Stimulated activated CD4-positive, alpha-beta T cell treated with anti-CD3 and anti-CD28 coated beads, TNF-alpha, amount 100 ng/mL, for 4 hours (primary cell): ENCODE measurements at places on chromosomes 3 and 15.

- DNase-seq: no peak
Observed at GRCh38 chr3:139231555-139232281, 112.1 kb upstream of the MRPS22 start.

DNA sequence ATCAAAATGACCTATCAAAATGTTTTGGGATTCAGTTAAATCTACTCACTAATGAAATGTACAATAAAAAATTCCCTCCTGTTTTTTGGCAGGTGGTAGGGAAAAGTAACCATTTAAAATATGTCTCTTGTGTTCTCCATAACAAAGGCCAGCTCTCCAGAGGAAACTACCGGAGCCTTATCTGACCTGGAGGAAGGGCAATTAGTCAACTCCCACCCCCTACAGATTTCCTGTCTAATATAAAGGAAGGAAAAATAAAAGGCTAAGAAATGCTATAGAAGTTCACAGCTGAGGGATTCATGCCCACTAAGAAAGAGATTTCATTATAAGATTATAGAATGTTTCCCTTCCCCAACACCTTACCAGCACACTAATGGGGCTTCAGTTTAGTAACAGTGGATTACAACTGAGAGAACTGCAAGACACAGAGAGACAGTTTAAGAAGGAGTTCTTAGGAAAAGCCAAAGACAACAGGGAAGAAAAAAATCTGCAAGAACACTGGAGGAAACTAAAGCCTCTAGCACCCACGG is 376.5 kb upstream of the KCNMB2 start:
- no peak for DNase-seq

GRCh38 chr15:38042707-38043445 is 108.4 kb downstream of the TMCO5A start:
- no peak for DNase-seq

DNA sequence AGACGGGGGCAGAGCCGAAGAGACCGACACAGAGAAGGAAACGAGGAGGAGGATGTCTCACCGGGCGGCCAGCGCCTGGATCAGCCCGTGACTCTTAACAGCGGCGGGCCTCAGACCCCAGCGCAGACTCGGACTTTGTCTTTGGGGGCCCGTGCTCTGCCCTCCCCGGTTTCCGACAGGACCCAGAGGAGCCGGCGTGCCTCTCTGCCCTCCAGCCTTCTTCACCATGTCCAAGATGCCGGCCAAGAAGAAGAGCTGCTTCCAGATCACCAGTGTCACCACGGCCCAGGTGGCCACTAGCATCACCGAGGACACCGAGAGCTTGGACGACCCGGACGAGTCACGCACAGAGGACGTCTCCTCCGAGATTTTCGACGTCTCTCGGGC is 1.0 kb downstream of the TSC22D2 start:
- DNase-seq: no peak

- DNase-seq: no peak
Observed at GRCh38 chr3:97232393-97233034, 418.1 kb downstream of the EPHA6 start.

DNA sequence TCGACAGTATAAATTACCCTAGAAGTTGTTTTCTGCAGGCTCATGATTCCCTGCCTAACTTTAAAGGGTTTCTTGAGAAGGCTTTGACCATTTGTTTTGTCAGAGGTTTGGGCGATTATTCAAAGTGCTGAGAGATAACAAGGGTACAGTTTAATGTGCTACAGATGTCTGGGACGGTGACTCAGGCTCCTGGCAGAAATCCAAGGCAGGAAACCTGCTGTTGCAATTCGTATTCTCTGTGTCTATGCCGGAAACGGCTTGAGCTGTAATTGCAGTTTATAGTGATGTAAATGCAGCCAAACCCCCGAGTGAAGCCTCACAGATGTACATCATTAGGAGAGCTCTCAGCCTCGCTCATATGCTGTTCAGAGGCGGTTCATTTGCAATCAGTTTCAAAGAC is 65.6 kb downstream of the SYNPR start:
- DNase-seq: no peak

DNA sequence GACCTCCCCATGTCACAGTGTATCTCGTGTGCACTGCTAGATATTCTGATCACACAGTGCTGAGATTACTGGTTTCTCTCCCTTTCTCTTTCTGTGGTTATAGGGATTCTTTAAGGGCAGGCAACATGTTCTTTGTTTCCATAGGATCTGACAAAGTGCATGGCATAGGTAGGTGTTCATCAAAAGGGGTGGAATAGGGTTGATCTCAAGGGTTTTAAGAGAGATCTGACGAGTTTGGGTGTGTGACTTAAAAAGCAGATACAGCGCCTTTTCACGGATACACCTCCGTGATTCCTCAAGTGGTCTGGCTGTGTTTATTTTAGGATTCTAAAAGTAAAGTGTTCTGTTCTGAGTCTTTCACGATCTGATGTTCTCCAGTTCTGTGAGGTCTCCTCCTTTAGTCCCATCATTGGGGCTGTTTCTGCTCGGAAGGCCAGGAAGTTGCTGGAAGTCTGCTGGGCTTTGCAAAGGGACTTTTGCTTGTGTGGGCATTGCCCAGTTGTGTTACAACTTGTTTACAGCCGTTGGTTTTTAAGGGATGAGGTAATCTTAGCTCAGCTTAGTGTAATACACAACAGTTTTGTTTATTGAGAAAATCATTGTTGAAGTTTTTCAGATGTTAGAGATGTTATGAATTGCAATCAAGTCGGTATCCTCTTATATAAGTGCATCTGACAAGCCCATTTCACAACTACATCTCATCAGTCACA is 34.8 kb downstream of the IGF1R start:
- no peak for DNase-seq

DNA sequence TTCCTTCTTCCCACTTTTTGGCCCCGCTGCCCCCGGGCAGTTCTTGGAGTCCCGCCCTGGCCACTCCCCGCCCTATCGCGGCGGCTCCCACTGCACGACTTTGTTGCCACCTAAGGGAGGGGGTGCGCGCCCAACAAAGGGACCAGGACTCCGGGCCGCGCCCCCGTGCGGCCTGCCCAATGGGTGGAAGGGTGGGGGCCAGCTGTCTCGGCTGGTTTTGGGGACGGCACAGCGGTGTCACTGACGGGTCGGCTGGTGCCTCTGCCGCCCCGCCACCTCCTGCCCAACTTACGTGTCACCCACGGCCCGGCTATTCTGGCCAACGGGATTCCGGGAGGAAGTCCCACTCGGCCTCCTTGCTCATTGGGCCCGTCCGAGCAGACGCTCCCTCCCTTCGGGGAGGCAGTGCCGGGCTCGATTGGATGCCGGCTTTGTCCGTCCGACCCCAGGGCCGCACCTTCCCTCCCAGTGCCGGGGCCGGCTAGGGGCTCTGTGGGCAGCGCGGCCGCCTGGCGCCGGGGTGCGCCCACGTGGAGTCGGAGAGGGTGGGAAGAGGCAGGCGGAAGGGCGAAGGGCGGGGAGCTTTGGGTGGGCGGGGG is at the start of gene GOLIM4:
TSS of gene GOLIM4 (minus strand) at position 314 of the 599 bp plus-strand sequence. CDS start 639 bp downstream, outside the sequence.
- peak; percentile 10 for DNase-seq

DNA sequence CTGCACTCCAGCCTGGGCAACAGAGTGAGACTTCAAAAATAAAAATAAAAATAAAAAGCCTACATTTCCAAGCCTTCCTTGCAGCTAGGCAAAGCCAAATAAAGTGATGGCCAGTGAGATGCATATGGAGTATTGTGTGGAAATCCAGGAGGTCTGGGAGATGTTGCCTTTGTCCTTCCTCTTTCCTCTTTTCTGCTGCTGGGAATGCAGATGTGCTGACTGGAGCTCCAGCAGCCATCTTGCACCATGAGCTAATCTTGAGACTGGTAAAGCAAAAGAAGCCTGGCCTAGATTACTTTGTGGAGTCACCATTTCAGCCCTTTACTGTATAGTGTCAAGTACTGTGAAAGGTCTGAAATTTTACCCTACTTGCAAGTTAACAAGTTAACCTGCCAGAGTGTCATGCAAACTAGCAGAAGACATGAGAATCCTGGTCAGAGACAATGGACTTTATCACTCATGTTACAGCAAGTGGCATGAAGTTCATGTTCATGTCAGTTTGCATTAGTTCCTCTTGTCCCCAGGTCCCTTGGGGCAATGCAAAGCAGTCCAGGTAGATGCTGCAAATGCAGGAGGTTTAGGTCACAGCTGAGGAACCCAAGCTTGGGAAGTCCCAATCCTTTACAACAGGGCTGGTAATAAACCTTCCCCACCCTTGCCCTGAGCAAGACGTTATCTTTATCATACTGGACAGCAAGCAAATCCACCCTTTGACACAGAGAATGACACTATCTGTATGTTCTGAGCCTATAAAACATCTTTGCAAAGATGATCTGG is 103.1 kb downstream of the TLE3 start:
- DNase-seq: no peak

DNA sequence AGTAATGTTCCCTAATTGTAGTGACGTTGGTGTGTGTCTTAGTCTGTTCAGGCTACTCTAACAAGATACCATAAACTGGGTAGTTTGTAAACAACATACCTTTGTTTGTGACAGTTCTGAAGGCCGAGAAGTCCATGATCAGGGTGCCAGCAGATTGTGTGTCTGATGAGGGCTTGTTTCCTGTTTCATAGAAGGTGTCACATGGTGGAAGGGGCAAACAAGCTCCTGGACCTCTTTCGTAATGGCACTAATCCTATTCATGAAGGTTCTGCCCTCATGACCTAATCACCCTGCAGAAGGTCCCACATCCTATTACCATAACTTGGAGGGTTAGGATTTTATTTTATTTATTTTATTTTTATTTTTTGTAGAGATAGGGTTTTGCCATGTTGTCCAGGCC is 11.1 kb downstream of the ATXN7 start:
- DNase-seq: no peak

DNA sequence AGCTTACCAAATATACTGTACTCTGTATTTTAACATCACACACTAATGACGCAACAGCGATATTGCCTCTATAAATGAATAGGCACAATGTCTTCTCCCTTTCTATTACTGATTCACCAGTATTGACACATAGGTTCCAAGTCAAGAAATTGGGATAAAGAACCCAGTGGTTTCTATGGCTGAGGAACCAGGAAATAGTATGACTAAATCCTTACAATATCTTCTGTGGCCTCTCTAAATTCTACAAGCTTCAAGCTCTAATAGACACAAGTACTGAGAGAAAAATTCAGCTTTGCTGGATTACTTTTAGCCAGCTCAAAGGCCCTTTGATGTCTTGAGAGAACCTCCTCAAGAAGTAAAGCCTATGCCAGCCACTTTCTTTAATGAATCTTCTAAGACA is 162.5 kb downstream of the DPH6 start:
- DNase-seq: no peak

DNA sequence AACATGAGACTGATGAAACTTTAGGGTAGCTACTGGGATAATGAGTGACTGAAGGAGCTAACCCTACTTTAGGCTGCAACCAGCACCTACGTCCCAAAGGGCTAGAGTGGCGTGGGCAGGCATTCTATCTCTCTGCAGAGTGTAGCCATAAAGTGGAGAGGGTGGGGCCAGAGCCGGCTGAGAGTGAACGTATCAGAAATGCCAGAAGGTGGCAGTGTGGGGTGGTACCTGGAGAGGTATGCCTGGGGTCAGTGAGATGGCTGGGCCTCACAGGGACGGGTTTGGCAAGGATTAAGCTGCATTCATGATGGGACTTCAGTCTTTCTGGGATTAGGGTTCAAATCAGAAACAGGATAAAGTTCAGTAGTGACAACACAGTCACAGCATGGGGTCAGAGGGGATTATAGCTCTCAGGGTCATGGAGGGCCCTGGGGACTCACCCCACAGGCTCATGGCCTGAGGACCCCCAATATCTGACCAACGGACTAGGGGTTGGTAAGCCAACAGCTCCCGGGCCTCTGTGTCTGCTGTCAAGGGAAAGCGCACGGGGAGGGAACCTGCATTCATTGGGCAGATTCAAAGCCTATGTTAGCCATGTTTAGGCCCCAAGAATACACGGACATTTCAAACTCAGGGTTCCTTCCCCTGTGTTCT is 86.5 kb upstream of the FOXB1 start:
- DNase-seq: peak; percentile 48

- DNase-seq: no peak
Observed at GRCh38 chr15:35038626-35039451, 46.3 kb downstream of the NANOGP8 start.

DNA sequence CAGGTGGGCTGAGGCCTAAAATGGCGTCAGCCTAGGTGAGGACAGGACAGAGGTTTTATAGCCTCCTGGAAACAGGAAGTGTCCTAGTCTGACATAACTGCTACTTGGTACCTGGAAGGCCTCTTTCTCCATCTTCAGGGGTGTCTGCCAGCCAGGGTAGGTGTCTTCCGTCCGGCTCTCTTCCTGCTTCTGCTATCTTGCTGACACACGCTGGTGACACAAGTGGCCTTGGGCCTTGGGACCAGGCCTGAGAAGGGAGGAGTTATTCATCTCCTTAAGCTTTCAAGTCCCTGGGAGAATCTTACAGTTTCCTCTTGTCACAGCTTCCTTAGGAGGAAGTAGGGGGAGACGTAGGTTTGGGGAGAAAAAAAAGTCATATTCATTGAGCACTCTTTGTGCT is 551.3 kb downstream of the AGBL1 start:
- DNase-seq: no peak

GRCh38 chr3:184564685-184565385 is 3.2 kb downstream of the EPHB3 start:
- no peak for DNase-seq

- DNase-seq: no peak
Observed at GRCh38 chr3:111635403-111635802, 40.3 kb upstream of the ZBED2 start.

DNA sequence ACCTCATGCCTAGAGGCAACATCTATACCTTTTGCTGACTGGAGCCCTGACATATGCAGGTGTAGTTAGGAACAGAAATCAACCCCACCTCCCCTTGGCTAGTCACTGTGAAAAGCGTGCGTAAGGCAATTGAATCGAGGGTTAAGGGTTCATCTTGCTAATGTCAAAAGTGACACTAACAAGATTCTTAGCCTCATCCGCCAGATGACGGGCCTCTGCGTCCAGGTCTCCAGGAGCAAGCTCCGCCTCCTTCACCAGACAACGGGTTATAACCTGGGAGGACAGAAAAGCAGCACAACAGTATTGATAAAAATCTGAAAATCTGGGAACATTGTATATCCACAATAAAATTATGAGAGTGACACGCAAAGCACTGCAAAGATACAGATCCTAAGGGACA is 4.7 kb downstream of the SELENOS start:
- no peak for DNase-seq

DNA sequence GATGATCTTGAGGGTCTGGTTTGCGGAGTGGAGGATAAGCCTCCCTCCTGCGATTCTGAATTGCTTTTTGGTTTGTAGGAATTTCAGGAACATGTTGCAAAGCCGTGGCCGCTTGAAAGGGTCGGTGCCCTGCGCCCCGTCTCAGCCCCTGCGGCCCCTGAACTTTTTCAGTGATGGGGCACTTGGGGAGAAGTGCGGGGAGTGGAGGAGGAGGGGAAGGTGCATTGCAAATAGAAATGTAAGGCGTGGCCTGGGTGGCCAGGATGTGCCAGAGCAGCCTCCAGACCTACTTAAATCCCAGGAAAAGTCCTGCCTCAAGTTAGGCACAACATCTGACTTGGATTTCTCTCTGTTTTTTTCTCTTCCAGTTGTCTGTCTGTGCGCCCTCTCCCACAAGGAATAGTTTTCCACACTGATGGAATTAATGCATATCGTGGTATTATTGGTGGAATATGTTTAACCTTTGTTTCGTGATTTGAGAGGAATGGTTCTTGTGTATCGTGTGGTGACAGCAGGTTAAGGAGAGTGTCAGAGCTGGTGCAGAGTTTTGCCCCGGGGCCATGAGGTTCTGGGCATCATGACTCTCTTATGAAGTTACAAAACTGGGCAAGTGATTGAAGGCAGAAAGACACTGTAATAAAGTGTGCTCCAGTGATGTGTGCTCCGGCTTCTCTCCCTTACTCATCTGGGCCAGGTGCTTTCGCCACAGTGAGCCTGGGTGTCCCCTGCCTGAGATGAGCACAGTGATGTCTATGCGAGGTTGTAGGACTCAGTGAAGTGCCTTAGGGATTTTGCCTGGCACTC is 153.8 kb downstream of the PGPEP1L start:
- no peak for DNase-seq
